NCI-H69 (cell line): ENCODE measurements at places on chromosomes 13 and 19.

GRCh38 chr13:53197424-53197823, 168.8 kb downstream of the OLFM4 start:
- DNase-seq: peak; percentile 71

- no peak for DNase-seq
These were observed 1375.4 kb downstream of the SLITRK1 start for GRCh38 chr13:82506805-82507414.

DNA sequence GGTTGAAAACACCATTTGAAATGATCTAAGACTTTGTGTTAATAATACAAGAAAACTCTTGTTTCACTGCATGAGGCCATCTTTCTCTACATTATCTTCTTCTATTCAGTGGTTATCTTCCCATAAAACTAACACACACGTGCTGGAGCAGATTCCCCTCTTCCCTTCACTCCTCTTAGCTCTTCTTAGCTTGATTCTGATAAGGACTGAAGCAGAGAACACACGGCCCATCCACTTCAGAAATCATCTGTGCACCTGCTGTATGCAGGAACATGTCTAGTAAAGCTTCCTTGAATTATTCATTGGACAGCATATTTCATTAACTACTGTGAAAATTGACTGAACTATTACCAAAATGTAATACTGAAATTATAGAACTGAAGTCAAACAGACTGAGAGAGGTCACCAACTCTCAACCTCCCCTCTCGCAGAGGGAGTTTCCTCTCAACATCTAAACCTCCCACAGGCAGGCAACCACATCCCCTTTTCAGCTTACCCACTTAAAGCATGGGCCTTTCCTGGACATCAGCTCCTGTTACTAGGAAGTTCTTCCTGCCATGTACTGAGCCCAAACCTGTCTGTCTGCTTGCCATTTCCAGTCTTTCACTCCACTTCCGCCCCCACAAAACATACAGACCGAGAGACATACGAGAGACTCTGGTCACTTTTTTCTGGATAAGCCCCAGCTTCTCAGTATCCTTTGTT, 113.9 kb downstream of the CRYL1 start:
- no peak for DNase-seq

- DNase-seq: peak; percentile 11
These were observed 13.0 kb downstream of the GPR183 start for GRCh38 chr13:99294198-99294597.

DNA sequence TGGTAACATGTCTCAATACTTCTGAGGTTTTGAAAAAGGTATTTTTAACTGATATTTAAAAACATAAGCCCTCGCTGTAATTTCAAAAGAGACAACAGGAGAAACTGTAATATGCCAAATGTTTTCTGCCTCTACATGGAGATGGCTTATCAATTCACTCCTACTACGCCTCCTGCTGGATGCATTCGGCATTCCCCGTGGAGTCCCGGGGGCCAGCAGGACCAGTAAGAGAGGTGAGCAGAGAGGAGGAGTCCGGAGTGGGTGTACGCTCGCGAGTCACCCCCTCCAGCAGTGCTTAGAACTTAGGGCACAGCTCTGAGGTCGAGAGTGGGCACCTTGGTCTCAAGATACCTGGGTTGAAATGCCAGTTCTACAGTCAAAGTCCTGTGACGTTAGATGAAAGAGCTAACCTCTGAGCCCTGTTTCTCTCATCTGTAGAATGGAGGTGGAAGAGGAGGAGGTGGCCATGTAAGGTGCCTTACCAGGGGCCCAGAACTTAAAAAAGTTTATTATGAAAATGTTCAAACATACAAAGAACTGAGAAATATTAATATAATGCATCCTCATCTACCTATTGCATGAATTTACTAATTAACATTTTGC, 110.2 kb downstream of the STK24 start:
- DNase-seq: peak; percentile 67

- no peak for DNase-seq
These were observed 334.0 kb downstream of the KCTD12 start for GRCh38 chr13:76552041-76552772.

GRCh38 chr19:49442771-49443365, 1.5 kb upstream of the SLC17A7 start:
- DNase-seq: peak; percentile 93

DNA sequence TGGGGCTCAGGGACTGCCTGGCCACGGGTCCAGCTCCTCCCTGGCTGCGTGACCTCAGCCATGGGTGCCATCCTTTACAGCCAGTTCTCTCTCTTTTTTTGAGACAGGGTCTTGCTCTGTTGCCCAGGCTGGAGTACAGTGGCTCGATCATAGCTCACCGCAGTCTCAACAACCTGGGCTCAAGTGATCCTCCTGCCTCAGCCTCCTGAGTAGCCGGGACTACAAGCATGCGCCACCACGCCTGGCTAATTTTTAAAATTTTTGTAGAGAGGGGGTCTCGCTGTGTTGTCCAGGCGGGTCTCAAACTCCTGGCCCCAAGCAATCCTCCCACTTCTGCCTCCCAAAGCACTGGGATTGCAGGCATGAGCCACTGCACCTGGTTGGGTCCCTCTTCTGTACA, 75.4 kb downstream of the PTPRS start:
- no peak for DNase-seq

DNA sequence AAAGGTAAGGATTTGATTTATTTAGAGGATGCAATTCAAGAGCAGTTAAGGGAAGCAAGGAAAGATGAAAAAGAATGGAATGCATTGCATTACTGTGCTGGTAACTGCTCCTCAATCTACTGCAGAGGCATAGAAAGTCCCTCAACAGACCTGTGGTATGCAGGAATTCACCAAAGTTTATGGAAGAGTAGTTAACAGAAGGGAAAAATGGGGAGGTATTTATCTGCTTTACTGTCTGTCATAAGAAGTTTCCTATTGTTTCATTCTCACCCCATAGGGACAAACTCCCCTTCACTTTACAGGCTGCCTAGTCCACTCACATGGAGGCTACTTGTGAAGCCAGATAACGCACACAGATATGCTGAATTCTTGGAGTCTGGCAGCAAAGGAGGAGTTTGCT, 354.9 kb upstream of the SPRY2 start:
- no peak for DNase-seq

- DNase-seq: peak; percentile 29
These were observed 1.9 kb downstream of the CDC42EP5 start for GRCh38 chr19:54470991-54471782.

DNA sequence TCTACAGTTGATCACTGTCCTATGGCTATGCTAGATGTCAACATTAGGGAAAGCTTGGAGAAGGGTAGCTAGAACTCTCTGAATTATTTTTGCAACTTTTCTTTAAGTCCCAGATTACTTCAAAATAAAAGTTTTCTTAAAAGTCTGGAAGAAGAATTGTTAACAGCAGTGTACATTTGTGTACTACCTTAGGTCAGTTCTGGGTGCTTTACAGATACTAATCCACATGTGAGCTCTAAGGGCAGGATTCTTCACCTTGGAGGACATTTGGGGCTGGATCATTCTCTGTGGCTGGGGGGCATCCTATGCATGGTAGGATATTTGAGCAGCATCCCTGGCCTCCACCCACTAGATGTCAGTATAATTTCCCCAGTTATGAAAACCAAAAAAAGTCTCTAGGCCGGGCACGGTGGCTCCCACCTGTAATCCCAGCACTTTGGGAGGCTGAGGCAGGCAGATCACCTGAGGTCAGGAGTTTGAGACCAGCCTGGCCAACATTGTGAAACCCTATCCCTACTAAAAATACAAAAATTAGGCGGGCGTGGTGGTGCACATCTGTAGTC, 2.8 kb downstream of the BRME1 start:
- DNase-seq: peak; percentile 65

DNA sequence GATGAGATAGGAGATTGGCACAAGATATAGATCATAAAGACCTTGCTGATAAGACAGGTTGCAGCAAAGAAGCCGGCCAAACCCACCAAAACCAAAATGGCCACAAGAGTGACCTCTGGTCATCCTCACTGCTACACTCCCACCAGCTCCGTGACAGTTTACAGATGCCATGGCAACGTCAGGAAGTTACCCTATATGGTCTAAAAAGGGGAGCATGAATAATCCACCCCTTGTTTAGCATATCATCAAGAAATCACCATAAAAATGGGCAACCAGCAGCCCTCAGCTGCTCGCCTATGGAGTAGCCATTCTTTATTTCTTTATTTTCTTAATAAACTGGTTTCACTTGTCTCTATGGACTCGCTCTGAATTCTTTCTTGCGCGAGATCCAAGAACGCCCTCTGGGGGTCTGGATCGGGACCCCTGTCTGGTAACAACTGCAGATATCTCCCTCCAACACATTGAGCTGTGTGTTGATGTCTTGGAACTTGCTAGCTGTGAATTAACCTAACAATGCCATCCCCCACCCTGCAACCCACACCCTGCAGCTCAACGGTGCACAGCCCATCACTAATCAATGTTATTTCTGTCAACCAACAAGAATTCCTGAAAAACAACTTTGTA, 27.1 kb upstream of the GRTP1 start:
- DNase-seq: no peak

GRCh38 chr19:54893406-54893805, 12.5 kb upstream of the NCR1 start:
- no peak for DNase-seq

DNA sequence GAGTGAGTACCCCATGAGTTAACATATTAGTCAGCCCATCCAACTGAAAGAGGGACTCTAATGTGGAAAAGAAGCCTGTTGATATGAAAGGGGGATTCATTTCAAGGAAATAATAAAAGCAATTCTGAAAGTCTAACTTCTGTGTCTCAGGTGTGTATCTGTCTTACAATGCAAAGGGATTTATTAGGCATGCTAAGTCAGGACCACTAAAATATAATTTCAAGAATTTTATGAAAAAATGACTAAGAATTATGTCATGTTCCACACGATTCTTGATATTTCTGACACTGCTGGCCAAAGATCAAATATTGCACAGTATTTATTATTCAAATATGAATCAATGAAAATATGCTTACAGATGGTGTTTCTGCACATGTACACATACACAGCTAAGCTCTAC, 130.8 kb downstream of the KLF12 start:
- DNase-seq: no peak

DNA sequence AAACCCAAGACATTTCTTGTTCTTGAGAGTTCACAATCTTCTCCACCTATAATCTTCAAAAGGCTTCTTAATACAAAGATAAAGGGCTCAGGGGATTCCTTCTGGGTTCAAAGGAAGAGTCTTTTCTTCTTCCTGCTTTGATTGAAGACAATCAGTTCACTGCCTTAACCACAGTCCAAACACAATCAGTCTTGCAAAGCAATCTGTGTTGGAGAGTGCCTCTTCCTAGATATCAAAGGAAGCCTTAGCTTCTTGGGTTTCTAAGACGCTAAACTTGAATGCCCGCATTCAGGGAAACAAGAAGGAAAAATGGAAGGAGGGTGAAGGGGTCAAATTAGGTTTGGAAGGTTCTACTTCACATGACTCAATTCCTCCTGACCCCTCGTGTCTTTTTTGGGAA, 27.2 kb downstream of the RANBP3 start:
- peak; percentile 25 for DNase-seq

DNA sequence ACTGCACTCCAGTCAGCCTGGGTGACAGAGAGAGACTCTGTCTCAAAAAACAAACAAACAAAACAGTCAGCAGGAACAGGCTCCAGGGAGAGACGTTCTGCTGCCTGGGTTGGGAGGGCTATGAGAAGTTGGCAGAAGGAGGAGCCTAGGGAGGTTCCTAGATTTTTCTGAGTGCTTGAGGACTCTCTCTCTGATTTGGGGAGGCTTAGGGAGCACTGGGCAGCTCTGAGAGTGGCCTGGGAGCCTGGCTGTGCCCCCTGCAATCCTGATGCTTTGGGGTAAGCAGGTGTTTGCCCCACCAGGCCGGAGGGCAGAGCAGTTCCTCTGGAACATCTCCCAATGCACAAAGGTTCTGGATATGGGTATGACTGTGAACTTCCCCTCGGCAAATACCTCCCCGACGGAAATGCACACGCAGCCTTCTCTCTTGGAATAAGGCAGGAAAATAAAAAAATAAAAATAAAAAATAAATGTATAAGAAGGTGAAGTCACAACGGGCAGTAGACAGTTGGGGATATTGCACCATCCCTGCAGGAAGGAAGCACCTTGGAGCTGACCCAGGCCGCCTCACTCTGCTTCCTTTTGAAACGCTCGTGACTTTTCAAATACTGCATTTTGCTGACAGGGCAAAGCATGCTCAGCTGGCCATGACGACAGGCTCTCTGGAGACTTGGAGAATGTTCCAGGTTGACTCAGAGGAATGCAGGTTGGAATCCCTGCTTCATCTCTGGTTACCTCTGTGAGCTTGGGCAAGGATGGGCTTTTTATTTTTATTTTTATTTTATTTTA, 26.5 kb upstream of the HOMER3 start:
- DNase-seq: no peak

DNA sequence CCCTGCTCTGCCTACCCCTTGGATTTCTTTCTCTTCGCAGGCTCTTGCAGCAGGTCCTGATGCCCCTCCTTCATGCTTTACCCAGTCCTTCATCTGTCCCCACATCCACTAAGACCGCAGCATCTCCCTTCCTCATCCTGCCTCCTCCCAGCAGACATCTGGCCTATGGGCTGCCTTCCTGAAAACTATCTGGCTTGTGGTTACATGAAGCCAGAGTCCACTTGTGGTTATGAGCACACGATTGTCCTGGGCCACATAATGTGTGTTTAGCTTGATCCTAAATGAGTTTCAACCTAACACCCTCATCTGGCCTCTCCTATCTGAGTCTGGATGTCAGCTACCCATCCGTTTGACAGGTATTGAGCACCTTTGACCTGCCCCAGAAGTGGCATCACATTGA, 5.5 kb upstream of the ZNF175 start:
- DNase-seq: no peak

GRCh38 chr13:108433976-108434755, 164.6 kb downstream of the TNFSF13B start:
- no peak for DNase-seq
